ENCODE measurements at places on chromosomes 16 and 17. TPM values are rescaled to one million over a fixed set of nuclear protein-coding genes. Genes with fewer than 3 reads are reported as not detected.

DNA sequence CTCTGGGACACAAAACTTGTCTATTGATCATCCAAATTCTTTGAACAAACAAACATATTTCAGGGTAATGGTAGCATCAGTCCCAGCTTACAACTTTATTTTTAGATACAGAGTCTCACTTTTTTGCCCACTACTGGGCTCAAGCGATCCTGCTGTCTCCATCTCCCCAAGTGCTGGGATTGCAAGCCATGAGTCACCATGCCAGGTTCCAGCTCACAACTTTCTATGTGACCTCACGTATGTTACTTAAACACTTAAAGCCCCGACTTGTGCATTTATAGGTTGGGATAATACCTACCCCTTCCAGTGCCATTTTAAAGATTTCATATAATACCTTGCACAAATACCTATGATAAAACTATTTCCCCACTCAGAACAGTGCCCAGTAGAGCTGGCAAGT, 42.0 kb upstream of the KSR1 start:
- DNase-seq: no peak

GRCh38 chr16:85192238-85193114, 80.2 kb upstream of the CIBAR2 start:
- DNase-seq: no peak

The NUPR1 gene
- 85.3 TPM for total RNA-seq

- no peak for DNase-seq
These were observed 4.5 kb downstream of the WIPI1 start for GRCh38 chr17:68452724-68453290.

GRCh38 chr16:25426829-25427228, 169.2 kb upstream of the ZKSCAN2 start:
- no peak for DNase-seq

- DNase-seq: no peak
These were observed 19.2 kb upstream of the CACNG4 start for GRCh38 chr17:66945147-66945835.

GRCh38 chr16:62711797-62712196, 675.6 kb upstream of the CDH8 start:
- no peak for DNase-seq

All from aorta (tissue), 5 donors.